G401 (cell line): ENCODE measurements at places on chromosomes 16 and 17.
A peak's percentile ranks its signal among the peaks of the same experiment; 100 is the strongest.

DNA sequence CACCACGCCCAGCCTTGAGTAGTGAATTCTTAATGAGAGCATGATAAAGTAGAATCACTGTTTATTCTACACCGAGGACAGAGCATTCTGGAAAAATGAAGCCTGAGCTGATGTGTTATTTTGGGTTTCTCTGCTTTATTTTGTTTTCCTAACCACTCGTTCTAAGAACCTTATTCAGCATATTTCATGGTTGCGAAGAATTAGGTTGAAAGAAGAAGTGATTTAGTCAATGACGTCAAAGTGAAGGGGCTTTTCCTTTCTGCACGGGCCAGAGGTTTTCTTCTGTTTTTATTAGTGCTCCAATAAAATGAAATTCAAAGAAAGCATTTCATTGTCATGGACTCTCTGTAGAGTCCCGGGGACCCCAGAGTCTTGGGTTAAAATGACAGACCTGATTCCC is 178.5 kb downstream of the MAF start:
- DNase-seq, result no peak

- no peak for DNase-seq
These were observed 31.6 kb downstream of the TEKT3 start for GRCh38 chr17:15309793-15310192.

- peak; percentile 46 for DNase-seq
These were observed 727 bp downstream of the CORO7 start for GRCh38 chr16:4415538-4416199.

- DNase-seq, result no peak
These were observed 136.6 kb upstream of the RPH3AL start for GRCh38 chr17:488993-489757.

- peak; percentile 34 for DNase-seq
These were observed 67.9 kb downstream of the N4BP1 start for GRCh38 chr16:48542020-48542473.

DNA sequence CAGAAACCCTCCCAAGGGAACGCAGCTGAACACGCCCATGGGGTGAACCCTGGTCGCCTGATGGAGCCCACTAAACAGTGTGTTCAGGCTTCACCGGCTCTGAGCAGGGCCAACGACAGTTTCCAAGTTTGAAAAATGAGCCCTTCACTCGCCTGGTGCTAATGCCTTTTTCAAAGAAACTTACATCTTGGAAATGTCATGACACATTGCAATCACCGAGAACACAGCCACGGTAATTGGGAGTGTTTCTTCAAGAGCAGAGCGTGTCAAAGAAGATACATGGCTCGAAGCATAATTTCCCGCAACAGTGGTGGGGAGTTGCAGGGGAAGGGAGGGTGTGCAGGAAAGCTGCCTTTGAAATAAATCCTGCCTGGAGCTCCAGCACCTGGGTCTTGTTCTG is 463.2 kb downstream of the TMEM114 start:
- DNase-seq, result no peak

GRCh38 chr17:44266402-44267164 is 1.4 kb downstream of the SLC4A1 start:
- DNase-seq, result peak; percentile 23

- DNase-seq, result no peak
These were observed 8.5 kb downstream of the G6PC1 start for GRCh38 chr17:42908872-42909700.

DNA sequence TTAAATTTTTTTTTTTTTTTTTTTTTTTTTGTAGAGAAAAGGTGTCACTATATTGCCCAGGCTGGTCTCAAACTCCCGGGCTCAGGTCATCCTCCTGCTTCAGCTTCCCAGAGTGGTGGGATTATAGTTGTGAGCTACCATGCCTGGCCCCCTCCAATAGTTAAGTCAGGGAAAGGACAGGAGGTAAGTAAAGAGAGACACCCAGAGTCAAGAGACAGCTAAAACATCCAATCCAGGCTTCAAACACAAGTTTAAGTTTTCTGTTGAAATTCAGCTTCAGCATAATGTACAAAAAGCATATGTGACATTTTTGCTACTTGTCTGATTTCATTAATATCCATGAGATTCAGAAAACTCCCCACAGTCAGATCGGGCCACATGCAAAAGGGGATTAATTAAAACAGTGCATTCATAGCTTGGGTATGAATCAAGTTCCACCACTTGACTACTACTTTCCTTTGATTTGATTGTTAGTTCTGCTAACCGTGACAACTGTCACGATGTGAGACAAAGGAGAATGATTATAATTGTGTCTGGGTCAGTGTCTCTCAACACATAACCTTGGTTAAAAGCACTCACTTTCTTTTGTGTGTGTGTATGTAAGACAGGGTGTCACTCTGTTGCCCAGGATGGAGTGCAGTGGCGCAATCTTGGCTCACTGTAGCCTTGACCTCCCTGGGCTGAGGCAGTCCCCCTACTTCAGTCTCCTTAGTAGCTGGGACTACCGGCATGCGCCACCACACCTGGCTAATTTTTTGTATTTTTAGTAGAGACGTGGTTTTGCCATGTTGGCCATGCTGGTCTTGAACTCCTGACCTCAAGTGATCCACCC is 184.9 kb downstream of the PARN start:
- no peak for DNase-seq

- DNase-seq, result no peak
These were observed 9.4 kb downstream of the LPO start for GRCh38 chr17:58247511-58248363.

DNA sequence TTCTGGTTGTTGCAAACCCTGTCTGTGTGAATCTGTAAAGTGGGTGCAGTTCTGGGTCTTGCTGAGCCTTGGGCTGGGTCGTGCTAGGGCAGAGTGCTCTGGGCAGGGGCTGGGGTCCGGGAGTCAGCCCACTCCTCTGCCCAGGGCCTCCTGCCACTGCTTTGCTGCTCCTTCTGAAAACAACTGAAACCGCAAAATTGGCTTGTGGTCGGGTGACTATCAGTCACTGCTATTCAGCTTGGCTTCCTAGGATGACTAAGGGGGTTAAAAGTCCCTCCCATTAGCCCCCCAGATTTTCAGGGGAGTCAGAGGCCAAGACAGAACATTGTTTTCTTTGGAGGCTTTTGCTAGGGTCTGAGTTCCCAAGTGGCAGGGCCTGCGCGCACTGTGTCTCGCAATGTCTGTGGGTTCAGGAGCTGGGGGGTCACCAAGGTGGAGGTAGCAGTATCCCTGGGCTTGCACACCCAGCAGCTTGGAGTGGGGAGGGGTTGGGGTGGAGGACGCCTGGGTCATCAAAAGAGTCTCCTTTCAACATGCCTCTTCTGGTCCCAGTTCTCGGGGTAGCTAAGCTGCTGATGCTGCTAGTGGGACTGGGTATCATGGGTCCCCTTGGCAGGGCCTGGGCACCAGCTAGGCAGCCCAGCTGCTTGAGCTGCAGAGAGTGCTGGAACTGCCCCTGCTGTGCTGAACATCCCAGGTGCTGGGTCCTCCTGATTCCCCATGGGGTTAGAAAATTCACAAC is 13.5 kb upstream of the TBX21 start:
- no peak for DNase-seq
